HT1080 (cell line): ENCODE measurements at places on chromosomes 2 and 18. TPM values are rescaled to one million over a fixed set of nuclear protein-coding genes. Genes with fewer than 3 reads are reported as not detected.

GKN2 gene
- not detected in 2 replicates for total RNA-seq

PLEK gene
- total RNA-seq, result not detected in 2 replicates

COL3A1 gene
- total RNA-seq, result not detected in 2 replicates

LGALSL gene
- 1.7 and 3.0 TPM in 2 replicates for total RNA-seq

FBXO48 gene
- total RNA-seq, result 0.63 and 0.73 TPM in 2 replicates

TMX3 gene
- 62.2 and 73.6 TPM in 2 replicates for total RNA-seq

CAPN13 gene
- total RNA-seq, result not detected in 2 replicates

STAT4 gene
- not detected in 2 replicates for total RNA-seq

FOXI3 gene
- total RNA-seq, result not detected in 2 replicates

RNU2-63P gene
- 78.3 and 129 TPM in 2 replicates for total RNA-seq

CFAP65 gene
- total RNA-seq, result not detected in 2 replicates

FECH gene
- total RNA-seq, result 39.2 and 54.0 TPM in 2 replicates

NEURL3 gene
- not detected in 2 replicates for total RNA-seq

ACMSD gene
- total RNA-seq, result not detected in 2 replicates

YES1 gene
- 30.2 and 33.8 TPM in 2 replicates for total RNA-seq

DCC gene
- total RNA-seq, result 14.1 and 15.7 TPM in 2 replicates

FBXO36 gene
- 0.42 and 0.43 TPM in 2 replicates for total RNA-seq

HSBP1L1 gene
- not detected in 2 replicates for total RNA-seq

CIDEA gene
- not detected in 2 replicates for total RNA-seq

LRATD1 gene
- total RNA-seq, result 8.2 and 11.1 TPM in 2 replicates

SLC9A4 gene
- not detected in 2 replicates for total RNA-seq

GPR45 gene
- not detected in 2 replicates for total RNA-seq
